Articular chondrocyte of knee joint (primary cell): ENCODE measurements at places on chromosomes 5 and 9. TPM values are rescaled to one million over a fixed set of nuclear protein-coding genes. Genes with fewer than 3 reads are reported as not detected.

The FRMD3 gene
- 0.11 and 0.13 TPM in 2 replicates for total RNA-seq

The PTPRD gene
- 5.9 and 6.4 TPM in 2 replicates for total RNA-seq

The TAF11L10 gene
- total RNA-seq: not detected in 2 replicates

The FLT4 gene
- 0.13 TPM in 1 of 2 replicates, not detected in the other for total RNA-seq

The ARL14EPL gene
- 0.11 and 0.13 TPM in 2 replicates for total RNA-seq

The WDR38 gene
- total RNA-seq: not detected in 2 replicates

The CATSPER3 gene
- total RNA-seq: 0.13 and 0.32 TPM in 2 replicates

The KIF4B gene
- not detected in 2 replicates for total RNA-seq

The SLC28A3 gene
- 0.65 and 0.76 TPM in 2 replicates for total RNA-seq

The PCDHB10 gene
- 2.2 and 2.5 TPM in 2 replicates for total RNA-seq

The ADGRD2 gene
- not detected in 2 replicates for total RNA-seq

The GLRA1 gene
- total RNA-seq: not detected in 2 replicates

The SPINK13 gene
- total RNA-seq: 0.26 and 1.4 TPM in 2 replicates
